Activated gamma-delta T cell treated with anti-CD3 and anti-CD28 coated beads, Interleukin-2, amount 50 U/mL, for 16 hours (primary cell): ENCODE measurements at places on chromosomes 6 and 20.

DNA sequence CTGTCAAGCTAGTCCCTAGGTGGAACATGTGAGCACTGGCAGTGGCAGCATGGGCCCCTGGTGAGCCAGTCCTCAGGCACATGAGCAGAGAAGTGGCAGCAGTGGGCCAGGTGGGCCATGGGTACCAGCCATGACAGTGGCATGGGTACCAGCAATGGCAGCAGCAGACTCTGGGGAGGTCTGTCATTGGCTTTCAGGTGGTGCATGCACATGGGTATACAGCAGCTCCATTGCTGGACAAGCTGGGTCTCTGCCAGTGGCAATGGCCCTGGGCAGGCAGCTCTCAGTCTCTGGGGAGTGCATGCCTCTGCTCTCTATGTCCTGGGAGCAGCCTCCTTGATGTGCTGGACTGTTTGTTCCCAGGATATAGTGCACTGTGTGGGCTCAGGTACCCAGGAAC is 65.3 kb downstream of the KAT14 start:
- DNase-seq: no peak

DNA sequence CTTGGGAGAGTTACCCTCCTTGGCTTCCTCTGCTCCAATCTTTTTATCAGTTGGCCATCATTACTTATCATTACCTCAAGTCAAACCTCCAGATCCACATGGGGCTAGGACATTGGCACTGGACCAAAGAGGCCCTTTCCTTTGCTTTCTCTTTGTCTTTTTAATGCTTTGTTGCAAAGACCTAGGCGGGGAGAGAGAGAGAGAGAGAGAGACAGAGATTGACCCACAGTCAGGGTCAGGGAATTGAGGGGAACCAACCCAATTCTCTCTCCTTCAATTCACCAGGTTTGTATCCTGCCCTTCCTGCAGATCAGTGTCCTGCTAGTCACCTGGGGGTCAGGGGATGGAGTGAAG is 3.5 kb upstream of the VEGFA start:
- DNase-seq: no peak

DNA sequence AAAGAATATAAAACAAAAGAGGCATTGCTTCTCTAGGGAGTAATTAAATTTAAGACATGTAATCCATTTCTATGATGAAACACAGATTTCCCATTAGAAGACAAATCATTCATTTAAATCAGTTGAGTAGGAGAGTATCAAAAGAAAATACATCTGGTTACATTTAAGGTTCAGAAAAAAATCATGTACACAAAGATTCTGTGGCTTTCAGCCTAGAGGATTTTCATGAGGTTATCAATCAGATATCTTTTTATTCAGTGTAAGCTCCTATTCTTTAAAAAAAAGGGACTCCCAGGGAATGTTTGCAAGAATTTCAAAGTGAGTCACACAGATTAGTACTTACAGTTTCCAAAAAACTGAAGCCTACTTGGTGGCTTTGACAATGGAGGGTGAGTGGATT is 24.9 kb downstream of the COL21A1 start:
- DNase-seq: no peak

DNA sequence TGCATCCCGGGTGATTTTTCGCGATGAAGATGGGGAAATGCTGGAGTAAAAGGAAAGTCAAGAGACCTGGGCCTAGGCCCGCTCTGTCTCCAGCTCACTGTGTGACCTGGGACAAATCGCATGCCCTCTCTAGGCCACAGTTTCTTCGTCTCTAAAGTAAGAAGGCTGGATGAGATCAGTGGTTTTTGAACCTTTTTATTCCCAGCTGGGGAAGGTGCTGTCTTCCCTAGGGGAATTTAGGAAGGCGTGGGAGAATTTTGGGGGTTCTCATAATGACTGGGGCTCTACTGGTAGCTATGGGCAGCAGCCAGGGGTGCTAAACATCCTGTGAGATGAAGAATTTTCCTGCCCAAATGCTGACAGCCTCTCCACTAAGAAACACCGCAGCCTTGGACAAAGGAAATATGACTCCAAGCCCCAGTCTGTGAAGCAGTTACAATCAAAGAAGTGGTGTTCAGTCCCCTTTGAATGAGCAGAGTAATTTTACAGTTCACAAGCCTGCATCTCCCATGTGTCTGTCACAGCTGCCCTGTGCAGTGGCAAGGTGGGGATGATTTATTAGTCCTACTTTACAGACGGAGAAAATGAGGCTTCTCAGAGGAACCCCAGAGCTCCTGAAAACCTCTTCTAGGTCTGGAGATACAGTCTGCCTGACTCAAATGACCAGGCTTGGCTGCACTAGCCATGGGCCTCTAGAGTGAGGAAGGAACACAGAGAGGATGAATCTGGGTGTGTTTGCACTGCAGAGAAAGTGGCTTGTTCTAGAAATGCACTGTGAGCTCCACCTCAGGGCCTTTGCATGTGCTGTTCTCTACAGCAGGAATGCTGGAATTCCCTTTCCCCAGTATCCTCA is 57.2 kb downstream of the RAB44 start:
- no peak for DNase-seq

- no peak for DNase-seq
Measured at GRCh38 chr20:2403291-2404052, 22.8 kb downstream of the TGM6 start.

DNA sequence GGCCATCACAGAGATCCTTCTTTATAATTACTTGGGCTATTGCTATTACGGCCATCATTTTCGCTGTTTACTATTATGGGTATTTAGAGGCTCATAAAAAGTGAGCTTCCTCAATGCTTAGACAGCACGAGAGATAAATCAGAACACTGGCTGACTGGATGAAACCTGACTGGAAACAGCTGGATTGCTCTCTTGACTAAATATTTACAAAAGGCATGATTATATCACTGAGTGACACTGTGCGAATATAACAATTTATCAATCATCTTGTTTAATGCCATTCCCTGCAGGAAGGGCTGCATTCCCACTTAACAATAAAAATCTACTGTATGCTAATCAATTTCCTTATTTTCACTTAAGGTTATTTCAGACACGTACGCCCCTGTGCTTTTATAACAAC is 260.1 kb upstream of the ARID1B start:
- no peak for DNase-seq

- no peak for DNase-seq
Measured at GRCh38 chr6:32166411-32167061, 2.1 kb downstream of the EGFL8 start.

DNA sequence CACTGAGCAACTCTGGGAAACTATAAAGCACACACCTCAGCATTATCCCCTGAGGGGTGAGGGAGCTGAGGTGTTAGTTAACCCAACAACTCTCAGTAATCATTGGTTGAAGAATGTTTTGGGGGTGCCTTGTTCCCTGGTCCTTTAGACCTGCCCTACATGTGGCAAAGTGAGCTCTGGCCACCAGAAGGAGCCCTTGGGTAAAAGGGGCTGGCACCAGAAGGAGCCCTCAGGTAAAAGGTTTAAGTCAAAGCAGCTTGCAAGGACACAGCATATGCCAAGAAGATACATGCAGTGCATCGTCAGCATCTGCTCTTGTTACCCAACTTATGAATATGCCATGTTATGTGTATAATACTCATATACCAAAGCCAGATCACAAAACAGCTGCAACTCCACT is 1081.7 kb downstream of the KIF16B start:
- no peak for DNase-seq

- no peak for DNase-seq
Measured at GRCh38 chr6:13769655-13770053, 44.7 kb downstream of the MCUR1 start.

DNA sequence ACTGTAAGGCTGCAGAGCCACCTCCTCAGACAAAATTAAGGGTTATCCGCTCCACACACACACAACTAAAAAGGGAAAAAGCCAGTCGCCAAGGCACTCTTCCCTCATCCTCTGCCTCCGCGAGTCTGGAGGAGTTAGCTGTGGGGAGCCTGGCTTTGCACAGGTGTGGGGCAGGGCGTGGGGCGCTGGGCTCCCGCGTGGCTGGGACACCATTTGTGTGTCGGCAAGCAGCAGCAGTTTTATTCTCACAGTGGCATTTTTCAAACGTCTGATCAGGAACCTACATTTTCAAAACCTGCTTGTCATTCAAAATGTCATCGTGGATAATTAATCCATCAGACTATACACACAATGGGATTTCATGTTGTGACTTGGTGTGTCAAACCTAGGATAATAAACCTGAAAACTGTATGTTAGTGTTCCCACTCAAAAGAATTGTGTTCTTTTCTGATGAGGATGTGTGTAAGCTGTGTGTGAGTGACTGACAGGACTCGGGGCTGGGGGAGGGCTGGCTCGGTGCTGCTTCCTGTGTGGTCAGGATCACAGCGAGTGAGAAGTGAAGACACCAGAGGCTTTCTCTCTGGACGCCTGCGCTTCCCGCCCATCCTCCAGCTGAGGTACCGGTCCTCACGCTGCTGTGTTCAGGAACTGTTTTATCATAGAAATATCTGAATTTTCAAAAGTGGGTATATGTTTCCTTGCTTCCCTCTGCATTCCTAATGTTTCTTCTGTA is 83.1 kb downstream of the IRF4 start:
- DNase-seq: peak; percentile 68

DNA sequence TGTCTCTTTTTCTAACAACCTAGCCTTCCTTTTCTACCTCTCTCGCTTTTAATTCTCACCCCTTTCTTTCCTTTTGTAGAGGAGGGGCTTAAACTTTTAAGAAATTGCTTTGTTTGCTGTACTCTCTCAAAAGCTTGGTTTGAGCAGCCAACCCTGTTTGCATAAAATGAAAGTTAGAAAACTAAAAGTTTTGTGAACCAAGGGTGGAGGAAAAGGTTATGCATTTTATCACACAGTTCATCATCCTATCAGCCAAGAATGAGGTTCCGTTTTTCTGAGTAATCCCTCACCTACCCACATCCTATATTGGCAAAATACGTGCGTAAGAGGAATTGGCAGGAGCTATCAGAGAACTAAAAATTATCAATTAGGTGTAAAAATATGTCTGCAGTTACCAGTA is 42.8 kb upstream of the LOC128125822 start:
- DNase-seq: no peak

- DNase-seq: no peak
Measured at GRCh38 chr6:9961646-9962045, 453.2 kb downstream of the TFAP2A start.

- no peak for DNase-seq
Measured at GRCh38 chr6:43735642-43736199, 34.3 kb upstream of the VEGFA start.

- no peak for DNase-seq
Measured at GRCh38 chr6:107691062-107691751, 132.9 kb downstream of the SCML4 start.

GRCh38 chr6:39018103-39018502 is 30.5 kb upstream of the GLP1R start:
- no peak for DNase-seq

DNA sequence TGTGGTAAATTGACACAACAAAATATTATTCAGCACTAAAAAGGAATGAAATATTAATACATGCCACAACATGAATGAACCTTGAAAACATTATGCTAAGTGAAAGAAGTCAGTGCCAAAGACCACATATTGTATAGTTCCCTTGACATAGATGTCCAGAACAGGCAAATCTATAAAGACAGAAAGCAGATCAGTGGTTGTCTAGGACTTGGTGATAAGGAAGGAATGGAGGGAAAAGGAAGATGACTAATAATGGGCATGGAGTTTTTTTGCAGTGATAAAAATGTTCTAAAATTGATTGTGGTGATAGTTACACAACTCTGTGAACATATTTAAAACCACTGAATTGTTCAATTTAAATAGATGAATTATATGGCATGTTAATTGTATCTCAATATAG is 32.5 kb downstream of the TBX18 start:
- no peak for DNase-seq

DNA sequence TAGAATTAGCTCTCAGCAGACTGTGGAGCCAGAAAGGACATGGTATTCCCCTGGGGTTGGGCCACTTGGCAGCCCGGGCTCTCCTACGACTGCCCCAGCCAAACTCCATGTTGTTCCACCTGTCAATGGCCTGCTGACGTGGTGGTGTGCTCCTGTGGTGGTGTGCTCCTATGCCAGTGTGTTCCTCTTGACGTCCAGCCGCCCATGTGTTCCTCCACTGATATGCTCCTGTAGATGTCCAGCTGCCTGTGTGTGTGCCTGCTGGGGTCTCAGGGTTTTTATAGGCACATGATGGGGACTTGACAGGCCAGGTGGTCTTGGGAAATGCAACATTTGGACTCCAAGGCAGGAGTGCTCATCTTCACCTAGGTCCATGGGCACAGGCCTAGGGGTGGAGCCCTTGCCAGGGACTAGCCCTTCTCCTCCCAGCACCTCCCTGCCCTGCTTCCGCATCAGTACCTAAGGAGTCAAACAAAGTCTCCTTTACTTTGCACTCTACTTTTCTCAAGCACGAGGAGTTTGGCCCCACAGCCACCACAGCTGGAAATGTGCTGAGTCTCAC is 133.5 kb downstream of the TINAG start:
- DNase-seq: no peak
